ENCODE measurements at places on chromosomes 12 and 14.

- peak; percentile 49 for DNase-seq
Observed at GRCh38 chr14:100406505-100407131, 83.5 kb downstream of the SLC25A47 start.

- no peak for DNase-seq
Observed at GRCh38 chr14:20356422-20356821, 13.0 kb downstream of the PARP2 start.

DNA sequence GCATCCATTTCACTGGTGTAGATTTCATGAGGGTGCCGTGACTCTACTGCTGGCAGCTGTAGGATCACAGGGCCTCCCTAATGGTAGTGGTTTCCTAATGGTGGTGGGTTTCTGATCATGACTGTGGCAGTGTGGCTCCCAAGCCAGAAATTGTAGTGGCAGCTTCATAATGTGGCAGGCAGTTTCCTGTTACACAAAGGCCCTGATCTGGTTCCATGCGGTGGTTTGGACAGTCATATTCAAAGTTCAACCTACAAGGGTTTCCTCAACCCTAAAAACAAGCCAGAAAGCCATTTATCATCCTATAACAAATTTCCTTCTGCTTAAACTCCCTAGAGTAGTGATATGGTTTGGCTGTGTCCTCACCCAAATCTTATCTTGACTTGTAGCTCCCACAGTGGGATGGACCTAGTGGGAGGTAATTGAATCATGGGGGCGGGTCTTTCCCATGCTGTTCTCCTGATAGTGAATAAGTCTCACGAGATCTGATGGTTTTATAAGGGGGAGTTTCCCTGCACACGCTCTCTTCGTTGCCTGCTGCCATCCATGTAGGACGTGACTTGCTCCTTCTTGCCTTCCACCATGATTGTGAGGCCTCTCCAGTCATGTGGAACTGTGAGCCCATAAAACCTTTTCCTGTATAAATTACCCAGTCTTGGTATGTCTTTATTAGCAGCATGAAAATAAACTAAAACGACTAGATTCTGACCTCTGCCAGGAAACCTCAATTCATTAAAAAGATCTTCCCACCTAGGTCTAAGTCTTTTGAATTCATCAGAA, 257.1 kb downstream of the EFCAB11 start:
- no peak for DNase-seq

DNA sequence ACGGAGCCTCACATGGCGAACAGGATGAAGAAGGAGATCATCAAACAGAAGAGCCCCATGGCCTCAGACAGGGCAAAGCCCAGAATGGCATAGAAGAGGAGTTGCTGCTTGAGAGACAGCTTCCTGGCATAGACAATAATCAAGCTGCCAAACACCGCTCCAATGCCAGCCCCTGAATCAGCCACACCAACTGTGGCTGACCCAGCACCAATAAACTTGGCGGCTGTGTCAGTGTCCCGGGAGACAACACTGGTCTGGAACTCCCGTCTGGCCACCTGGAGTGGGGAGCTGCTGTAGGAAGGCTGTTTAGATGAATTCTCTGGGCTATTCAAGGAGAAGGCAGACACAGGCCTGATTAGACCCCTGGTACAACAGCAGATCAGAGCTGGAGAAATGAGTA, 100.1 kb downstream of the HEATR5A start:
- DNase-seq, result no peak

- no peak for DNase-seq
Observed at GRCh38 chr12:120710805-120711296, 593 bp downstream of the UNC119B start.

DNA sequence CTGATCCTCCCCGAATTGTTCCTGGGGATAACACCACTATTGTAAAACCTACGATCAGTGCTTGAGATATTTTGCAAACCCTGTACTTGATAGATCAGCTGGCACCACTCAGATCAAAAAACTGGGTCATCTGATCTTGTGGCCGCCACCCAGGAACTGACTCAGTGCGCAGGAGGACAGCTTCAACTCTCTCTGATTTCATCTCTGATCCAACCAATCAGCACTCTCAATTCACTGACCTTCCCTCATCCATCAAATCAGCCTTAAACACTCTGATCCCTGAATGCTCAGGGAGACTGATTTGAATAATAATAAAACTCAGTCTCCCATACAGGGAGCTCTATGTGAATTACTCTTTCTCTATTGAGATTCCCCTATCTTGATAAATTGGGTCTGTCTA, 4.2 kb upstream of the XPOT start:
- peak; percentile 60 for DNase-seq

GRCh38 chr12:124030510-124030909, 57.5 kb downstream of the ZNF664 start:
- DNase-seq, result no peak

Measured in NCI-H510A treated with DMSO at 0.1 percent for 48 hours (cell line).